ENCODE measurements at places on chromosomes 2 and 18.
A peak's percentile ranks its signal among the peaks of the same experiment; 100 is the strongest.

DNA sequence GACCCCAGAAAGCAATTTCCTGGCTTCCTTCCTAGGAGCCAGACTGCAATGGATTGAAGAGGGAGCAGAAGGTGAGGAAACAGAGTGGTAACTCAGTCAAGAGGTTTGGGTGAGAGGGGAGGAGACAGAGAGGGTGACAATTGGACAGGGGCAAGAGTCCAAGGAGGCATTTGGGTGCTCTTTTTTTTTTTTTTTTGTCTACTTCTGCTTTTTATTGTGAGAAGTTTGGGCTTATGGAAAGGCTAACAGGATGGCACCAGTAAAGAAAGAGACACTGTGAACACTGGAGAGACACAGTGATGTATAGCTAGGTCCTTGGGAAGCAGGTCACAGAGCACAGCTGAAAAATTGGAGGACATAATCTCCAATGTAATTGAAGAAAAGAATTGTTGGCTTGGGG is 25.0 kb downstream of the CYBRD1 start:
- DNase-seq, result no peak

GRCh38 chr2:119698246-119698645 is 19.2 kb downstream of the TMEM177 start:
- no peak for DNase-seq

- no peak for DNase-seq
These were observed 108.5 kb downstream of the CTAGE1 start for GRCh38 chr18:22309191-22309590.

- no peak for DNase-seq
These were observed 397.2 kb upstream of the SMIM21 start for GRCh38 chr18:75824661-75825060.

- peak; percentile 73 for DNase-seq
These were observed 7.3 kb upstream of the PRLH start for GRCh38 chr2:237558961-237559641.

- no peak for DNase-seq
These were observed 36.2 kb downstream of the RPL37A start for GRCh38 chr2:216534809-216535208.

- DNase-seq, result no peak
These were observed 1977.7 kb upstream of the LRRTM1 start for GRCh38 chr2:82282111-82282882.

- peak; percentile 18 for DNase-seq
These were observed 322.6 kb downstream of the AFF3 start for GRCh38 chr2:99819766-99820165.

GRCh38 chr2:134468164-134468563 is 214.3 kb downstream of the MGAT5 start:
- no peak for DNase-seq

DNA sequence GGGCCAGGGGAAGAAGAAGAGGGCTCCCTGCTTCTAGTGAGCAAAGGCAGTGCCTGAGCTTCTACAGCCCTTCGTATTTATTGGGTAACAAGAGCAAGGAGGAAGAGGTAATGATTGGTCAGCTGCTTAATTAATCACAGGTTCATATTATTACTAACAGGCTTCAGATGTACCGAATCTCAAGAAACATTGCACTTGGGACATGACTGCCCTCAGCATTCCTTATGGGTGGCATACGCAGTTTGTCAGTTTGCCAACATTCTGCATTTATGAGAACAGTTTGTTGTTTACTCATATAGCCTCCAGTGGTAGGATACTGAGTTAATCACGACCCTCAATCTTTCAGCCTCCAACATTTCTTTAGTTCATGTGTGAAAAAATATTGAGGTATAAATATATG is 84.5 kb downstream of the HIBCH start:
- DNase-seq, result no peak

- no peak for DNase-seq
These were observed 127.3 kb upstream of the TACR1 start for GRCh38 chr2:75326645-75327044.

GRCh38 chr18:72160510-72161445 is 383.4 kb downstream of the CBLN2 start:
- DNase-seq, result no peak

GRCh38 chr18:31045599-31045998 is 3.1 kb upstream of the DSC3 start:
- DNase-seq, result no peak

DNA sequence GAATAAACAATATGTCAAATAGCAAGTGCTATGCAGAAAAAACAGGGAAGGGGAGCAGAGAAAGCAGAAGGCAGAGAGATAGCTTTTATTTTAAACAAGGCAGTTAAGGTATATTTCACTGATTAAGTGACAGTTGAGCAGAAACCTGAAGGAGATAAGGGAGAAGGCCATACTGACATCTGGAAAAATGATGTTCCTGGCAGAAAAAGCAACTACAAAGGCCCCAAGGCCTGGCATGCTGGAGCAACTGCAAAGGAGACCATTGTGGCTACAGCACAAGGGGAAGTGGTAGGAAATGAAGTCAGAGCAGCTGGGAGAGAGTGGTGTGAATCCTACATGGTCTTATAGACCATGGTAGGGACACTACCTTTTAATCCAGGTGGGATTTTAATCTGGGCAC is 8.9 kb upstream of the PCBP1 start:
- DNase-seq, result no peak

- no peak for DNase-seq
These were observed 233.4 kb downstream of the SOCS6 start for GRCh38 chr18:70522183-70522680.

GRCh38 chr2:232502911-232503808 is 15.5 kb upstream of the ECEL1 start:
- no peak for DNase-seq

GRCh38 chr18:77160515-77160914 is 27.9 kb upstream of the MBP start:
- no peak for DNase-seq

DNA sequence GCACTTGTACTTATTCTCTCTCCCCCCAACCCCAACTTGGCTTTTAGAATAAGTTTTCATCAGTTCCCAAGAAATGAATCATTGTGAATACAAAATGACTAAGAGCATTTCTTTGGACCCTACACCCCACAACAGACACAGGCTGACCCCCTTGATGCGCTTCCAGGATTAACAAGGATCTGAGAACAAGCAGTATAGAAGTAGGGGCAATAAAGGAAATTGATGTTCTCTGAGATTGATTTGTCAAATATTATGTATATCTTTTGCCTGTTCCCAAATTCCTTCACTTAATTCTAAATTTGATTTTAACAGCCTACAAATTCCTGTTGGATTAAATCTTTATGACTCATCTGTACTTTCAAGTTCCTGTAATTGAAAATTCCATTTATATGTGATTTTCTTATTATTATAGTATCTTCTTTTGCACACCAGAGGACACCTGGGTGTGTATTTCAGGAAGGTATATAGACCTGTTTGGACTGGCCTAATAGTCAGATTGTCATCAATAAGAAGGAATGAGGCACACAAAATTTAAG is 10.2 kb upstream of the PTPN4 start:
- DNase-seq, result no peak

- no peak for DNase-seq
These were observed 62.9 kb upstream of the TUBA3E start for GRCh38 chr2:130261099-130261498.

- no peak for DNase-seq
These were observed 152.4 kb downstream of the LRRC30 start for GRCh38 chr18:7383002-7383980.

DNA sequence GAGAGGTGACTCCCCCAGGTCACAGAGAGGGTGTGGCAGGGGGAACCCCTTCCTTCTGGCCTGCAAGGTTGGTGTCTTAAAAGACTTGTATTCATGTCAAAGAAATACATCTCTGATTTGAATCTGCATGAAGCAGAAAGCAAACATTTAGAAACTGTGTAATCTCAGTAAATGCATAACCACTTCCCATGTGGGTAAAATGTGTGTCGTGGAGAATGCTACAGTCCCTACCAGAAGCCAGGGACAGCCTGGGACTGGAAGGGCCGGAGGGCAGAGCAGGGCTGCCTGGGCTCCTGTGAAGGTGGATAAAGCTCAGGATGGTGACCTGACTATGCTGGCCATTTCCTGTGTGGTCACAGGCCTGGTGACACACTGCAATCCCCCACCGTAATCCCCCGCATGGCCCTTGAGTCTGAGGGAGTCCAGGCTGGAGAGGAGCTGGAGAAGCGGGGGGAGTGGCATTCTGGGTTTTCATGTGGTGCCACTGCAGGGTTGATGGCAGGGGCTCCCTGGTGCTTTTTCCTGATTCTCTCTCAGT is 102.2 kb downstream of the LRRC30 start:
- no peak for DNase-seq

DNA sequence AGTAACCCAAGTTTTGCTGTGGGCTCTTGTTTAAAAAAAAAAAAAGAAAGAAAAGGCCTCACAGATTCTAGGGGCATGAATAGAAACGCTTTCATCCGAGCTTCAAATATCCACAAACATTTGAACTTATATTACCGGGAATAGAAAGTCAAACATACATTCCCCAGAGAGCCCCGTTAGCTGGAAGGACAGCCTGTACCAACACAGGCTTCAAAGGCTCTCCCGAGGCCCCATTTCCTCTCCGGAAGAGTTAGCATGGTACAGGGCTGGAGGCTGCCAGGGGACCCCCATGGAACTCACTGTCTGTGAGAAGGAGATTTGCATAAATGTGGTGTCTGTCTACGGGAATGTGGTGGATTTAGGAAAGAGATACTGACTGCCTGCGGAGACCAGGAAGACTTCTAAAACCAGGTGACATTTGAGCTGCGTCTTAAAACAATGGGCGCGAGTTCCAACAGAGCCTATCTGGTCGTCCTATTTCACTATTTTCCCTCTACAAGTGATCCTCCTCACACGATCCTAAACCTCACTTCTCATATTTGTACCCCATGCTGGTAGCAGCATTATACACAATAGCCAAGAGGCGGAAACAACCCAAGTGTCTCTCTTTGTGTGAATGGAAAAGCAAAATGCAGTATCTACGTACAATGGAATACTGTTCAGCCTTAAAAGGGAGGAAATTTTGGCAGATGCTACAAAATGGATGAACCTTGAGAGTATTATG is 820 bp upstream of the MATN3 start:
- no peak for DNase-seq

DNA sequence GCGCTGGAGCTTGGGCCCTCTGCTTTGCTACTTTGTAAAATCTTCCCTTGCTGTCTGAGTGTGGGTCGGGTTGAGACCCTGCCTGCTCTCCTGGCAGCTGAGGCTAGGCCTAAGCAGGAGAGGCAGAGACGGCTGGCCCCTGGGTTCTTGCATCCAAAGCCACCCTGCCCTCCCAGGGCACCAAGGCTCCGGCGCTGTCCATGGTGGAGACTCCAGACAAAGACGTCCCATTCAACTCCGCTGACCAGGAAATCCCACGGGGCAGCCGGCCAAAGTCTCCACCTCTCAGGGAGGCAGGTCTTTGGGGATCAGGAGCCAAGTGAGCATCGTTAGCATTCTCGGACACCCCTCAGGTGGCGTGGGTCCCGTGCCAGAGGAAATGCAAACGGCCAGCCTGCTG is 2.6 kb upstream of the PRLH start:
- DNase-seq, result no peak

GRCh38 chr2:240023792-240024191 is 1.4 kb downstream of the NDUFA10 start:
- no peak for DNase-seq

- DNase-seq, result no peak
These were observed 47.0 kb downstream of the CRYGD start for GRCh38 chr2:208077276-208077675.

- no peak for DNase-seq
These were observed 56.9 kb upstream of the SEMA4C start for GRCh38 chr2:96926791-96927190.

- no peak for DNase-seq
These were observed 237.3 kb downstream of the PID1 start for GRCh38 chr2:229033816-229034215.

- DNase-seq, result no peak
These were observed 38.4 kb upstream of the CELF4 start for GRCh38 chr18:37604032-37604431.

- DNase-seq, result peak; percentile 53
These were observed 72.5 kb downstream of the FAM210A start for GRCh38 chr18:13653746-13654433.

GRCh38 chr18:28459587-28459986 is 282.7 kb upstream of the CDH2 start:
- DNase-seq, result no peak

- DNase-seq, result peak; percentile 36
These were observed 167.4 kb downstream of the THSD7B start for GRCh38 chr2:136932700-136933099.

DNA sequence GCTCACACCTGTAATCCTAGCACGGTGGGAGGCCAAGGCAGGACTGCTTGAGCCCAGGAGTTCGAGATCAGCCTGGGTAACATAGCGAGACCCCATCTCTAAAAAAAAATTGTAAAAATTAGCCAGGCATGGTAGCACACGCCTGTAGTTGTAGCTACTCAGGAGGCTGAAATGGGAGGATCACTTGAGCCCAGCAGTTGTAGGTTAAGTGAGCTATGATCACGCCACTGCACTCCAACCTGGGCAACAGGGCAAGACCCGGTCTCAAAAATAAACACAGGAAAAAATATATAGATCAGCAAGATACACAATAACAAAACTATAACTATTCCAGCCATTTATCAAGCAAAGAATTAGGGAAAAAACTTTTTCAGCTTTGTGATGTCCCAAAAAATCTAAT is 3.0 kb downstream of the SF3B1 start:
- no peak for DNase-seq

- no peak for DNase-seq
These were observed 747.3 kb upstream of the PIK3C3 start for GRCh38 chr18:41207706-41208105.

DNA sequence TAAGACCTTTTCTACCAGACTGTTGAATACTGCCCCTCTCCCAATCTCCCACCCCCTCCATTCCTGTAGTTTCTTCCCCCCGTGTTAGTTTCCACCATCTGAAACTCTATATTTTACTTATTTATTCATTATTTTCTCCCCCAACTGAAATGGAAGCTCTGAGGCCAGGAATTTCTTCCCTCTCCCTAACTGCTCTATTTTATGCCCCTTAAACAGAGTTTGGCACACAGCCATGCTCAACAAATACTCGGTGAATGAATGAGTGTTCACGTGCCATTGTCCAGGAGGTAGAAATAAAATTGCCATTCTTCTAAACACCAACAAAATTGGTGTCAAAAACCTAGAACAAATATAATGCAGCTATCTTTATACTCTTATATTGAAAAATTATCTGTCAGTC is 5.6 kb downstream of the ITGB1BP1 start:
- no peak for DNase-seq

- no peak for DNase-seq
These were observed 598.5 kb upstream of the DSEL start for GRCh38 chr18:68114989-68115388.

DNA sequence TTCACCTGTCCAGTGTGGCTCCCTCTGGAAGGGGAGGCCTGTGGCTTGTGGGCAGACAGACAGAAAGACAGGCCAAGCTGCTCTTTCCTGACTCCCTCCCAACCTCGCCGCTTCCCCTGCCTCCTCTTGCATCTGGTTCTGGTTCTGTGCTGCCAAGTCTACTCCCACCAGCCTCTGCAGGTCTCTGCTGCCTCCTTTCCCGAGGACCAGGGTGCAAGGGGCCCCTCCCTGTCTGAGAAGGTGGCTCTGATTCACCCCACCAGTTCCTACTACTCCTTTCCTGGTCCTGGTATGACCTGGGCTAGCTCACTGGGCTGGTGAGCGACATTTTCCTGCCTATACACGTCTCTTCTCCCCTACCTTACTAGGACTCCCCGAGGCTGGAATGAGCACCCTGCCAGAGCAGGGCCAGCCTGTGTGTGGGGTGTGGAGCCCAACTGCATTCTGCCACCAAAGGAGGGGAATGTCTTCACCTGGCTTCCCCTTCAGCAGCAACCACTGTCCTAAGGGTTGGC is 238.5 kb downstream of the CELF4 start:
- DNase-seq, result no peak

- peak; percentile 73 for DNase-seq
These were observed 8.7 kb downstream of the OTOF start for GRCh38 chr2:26469092-26469710.
